ENCODE measurements at places on chromosomes 5 and 9.

- DNase-seq, result peak; percentile 15
Measured at GRCh38 chr9:126159430-126160060, 167.1 kb upstream of the MVB12B start.

GRCh38 chr5:177304392-177305119 is 957 bp downstream of the PRELID1 start:
- DNase-seq, result no peak

GRCh38 chr5:137672881-137673280 is 63.0 kb downstream of the KLHL3 start:
- no peak for DNase-seq

DNA sequence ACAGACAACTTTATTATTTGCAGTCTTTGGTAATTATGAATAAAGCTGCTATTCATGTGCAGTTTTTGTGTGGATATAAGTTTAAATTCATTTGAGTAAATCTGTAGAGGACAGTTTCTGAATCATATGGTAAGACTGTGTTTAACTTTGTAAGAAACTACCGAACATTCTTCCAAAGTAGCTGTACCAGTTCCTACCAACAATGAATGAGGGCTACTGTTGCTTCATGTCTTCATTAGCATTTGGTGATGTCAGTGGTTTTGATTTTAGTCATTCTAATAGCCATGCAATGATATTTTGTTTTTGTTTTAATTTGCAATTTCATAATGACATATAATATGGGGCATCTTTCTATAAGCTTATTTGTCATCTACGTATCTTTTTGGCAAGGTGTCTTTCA is 501.3 kb upstream of the RORB start:
- DNase-seq, result no peak

- DNase-seq, result no peak
Measured at GRCh38 chr5:168669668-168670378, 90.7 kb upstream of the PANK3 start.

DNA sequence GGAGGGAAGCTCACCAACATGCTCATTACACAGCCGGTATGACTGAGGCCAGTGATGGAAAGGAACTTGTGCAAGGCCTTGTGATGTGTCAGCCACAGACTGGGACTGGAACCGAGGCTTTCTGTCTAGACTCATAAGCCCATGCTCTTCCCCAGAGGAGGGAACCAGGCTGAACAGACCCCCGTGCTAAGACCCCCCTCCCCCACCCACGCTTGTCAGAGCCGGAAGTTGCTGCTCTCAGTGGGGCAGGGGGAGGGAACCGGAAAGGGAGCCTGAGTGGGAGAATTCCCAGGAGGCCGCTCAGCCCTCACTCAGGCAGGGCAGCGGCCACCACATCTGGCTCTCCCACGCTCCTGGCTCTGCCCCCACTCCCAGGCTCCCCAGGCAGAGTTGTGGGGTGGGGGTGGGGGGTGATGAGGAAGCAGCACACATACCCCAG is 4.1 kb upstream of the PDGFRB start:
- DNase-seq, result peak; percentile 79

- peak; percentile 27 for DNase-seq
Measured at GRCh38 chr5:113375480-113376060, 59.2 kb downstream of the TSSK1B start.

DNA sequence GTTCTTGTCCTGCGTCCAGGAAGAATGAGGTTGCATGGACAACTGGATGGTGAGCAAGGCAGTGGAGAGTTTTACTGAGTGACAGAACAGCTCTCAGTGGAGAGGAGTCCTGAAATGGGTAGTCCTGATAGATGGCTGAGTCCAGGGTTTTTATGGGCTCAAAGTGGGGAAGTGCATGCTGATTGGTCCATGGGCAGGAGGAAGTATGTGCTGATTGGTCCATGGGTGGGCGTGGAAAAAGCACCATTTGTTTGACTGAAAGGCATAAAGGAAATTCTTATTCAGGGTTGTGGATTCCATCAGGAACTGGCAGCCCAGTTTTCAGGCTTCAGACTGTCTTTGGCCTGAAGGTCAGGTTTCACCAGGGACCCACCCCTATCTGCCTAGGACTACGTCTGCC is 10.6 kb downstream of the FSD1L start:
- DNase-seq, result no peak

DNA sequence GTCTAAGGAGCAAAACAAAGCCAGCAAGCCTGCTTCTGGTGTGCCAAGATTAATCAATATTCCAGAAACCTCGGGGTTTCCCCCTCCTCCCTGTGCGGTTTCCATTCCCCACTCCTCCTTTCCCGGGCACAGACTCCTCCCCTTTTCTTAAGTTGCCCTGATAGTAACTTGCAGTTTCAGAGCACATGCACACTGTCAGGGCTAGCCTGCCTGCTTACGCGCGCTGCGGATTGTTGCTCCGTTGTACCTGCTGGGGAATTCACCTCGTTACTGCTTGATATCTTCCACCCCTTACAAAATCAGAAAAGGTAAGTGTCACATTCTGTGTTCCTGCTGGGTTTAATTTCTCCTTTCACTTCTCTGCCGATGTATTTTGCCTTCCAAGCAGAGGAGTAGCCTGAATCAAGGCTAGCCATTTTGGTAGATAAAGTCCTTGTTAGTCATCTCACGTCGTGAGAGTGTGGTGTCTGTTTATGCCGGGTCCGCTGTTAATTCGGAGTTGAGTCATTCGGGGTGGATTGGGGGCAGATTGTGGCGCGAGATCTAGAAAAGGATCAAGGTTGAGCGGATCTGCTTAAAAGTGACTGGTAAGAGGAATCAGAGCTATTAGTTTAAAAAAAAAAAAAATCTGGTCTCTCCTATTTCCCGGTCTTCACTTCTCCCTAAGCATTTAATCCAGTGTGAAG is at the start of gene SLC1A3:
SLC1A3 (plus strand) TSS at position 179 of the 686 bp plus-strand sequence. CDS start 1,818 bp downstream, outside the sequence.
- DNase-seq, result peak; percentile 90

DNA sequence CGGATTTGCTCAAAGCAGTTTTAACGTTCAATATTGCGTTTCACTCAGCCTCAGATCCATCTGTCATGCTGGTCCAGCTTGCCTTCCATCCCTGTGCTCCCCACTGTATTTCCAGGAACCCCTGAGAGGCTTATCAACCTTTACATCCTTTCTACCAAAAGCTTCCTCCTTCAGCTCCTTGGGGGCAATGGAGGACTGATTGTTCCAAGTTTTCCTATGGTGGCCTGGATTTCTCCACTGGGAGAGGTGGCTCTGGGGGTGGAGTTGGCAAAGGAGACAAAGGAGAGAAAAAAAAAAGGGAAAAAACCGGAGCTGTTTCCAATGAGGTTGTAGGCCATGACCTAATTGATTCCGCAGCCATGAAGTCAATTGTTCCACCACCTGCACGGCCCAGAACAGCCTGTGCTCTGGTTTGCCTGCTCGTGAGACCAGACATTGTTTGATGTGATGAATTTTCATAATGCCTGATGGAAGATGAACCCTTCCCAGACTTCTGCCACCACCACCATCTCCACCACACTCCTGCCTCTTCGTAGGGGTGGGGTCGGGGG is 54.1 kb downstream of the ABLIM3 start:
- no peak for DNase-seq

DNA sequence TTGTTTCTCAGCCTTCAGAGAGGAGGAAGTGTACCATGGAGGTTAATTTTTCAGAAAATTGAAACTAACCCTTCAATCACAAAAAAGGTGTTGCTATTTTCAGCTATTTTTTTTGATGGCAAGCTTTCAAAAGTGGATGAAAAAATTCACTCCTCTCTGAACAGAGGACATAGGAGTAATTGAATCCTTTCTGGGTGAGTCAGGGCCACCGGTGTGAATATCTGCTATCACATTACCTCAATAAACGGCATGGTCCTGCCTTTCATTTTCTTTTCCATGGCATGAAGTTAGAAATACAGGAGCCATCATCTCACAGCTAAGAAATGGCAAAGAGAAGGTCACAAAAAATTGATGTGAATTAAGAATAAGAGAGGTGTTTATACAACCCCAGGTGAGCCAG is 90.2 kb upstream of the CCDC112 start:
- DNase-seq, result no peak

- no peak for DNase-seq
Measured at GRCh38 chr9:36123515-36123914, 13.0 kb upstream of the GLIPR2 start.

GRCh38 chr5:143074414-143074996 is 304.3 kb downstream of the ARHGAP26 start:
- DNase-seq, result no peak

DNA sequence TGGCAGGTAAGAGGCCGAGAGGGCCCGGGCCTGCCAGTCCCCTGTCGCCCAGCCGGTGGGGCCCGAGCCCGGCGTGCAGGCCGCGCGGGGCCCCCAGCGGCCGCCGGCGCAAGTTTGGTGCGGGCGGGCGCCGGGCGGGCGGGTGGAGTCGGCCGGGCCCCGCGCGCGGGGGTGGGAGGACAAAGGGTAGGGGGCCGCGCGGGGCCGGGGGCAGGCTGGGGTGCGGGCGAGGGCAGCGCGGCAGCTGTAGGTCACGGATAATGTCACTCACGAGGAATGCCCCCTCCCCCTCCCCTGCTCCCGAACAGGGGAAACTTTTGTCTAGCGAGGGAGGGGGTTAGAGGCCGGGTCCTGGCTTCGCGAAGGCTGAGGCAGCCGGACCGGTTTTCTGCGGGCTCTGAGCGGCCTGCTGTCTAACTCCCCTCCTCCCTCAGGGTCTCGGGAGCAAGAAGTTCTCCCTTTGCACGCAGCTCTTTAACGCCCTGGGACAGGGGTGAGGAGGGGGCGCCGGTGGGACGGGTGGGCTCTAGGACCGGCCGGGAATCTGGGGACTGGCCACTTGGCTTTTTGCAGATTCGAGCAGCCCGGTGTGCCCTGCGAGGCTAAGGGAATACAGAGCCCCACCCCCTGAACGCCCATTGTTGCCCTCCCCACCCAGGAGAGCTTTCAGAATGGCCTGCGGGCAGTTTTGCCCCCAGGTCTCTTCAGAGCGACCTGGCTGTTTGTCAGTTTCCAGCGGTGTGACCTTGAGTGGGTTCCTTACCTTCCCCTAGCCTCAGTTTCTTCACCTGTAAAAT is 21.3 kb upstream of the NDST1 start:
- peak; percentile 90 for DNase-seq

DNA sequence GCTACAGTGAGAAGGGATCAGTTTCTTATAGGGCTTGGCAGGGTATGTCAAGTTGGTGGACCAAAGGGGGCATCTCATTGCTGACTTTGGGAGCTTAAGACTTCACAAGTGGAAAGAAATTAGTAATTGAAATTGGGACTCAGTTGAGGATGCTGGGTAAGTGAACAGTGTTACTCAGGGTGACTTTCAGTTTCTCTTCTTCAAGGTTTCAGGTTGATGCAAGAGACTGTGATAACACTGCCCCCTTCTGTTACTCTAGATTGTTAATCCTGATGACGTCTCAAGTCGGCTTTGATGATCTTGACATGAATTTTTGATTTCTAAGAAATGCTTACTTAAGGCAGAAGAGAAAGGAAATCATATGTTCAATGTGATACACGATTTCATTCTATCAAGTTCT is 21.3 kb downstream of the KCTD16 start:
- peak; percentile 74 for DNase-seq

GRCh38 chr9:93043122-93043521 is 15.4 kb upstream of the SUSD3 start:
- no peak for DNase-seq

DNA sequence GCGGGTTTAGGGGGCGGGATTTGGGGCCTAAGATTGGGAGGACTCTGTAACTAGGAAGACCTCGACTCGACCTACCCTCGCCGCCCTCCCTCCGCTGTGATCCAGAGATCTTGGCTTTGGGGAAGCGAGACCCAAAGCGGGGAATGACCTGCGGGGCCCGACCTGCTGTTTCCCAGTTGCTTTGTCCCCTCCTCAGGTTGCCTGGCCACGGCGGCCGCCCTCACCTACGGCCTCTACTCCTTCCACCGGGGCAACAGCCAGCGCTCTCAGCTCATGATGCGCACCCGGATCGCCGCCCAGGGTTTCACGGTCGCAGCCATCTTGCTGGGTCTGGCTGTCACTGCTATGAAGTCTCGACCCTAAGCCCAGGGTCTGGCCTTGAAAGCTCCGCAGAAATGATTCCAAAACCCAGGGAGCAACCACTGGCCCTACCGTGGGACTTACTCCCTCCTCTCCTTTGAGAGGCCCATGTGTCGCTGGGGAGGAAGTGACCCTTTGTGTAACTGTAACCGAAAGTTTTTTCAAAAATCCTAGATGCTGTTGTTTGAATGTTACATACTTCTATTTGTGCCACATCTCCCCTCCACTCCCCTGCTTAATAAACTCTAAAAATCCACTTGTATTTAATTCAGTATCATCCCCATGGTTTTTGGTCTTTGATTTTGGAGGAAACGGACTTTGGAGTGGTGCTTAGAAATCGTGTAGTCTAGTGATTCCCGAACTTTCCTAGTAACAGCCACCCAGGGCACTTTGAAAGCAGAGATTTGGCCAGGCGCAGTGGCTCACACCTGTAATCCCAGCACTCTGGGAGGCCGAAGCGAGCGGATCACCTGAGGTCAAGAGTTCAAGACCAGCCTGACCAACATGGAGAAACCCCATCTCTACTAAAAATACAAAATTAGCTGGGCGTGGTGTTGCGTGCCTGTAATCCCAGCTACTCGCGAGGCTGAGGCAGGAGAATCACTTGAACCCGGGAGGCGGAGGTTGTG is 878 bp downstream of the HIGD2A start:
- DNase-seq, result no peak

DNA sequence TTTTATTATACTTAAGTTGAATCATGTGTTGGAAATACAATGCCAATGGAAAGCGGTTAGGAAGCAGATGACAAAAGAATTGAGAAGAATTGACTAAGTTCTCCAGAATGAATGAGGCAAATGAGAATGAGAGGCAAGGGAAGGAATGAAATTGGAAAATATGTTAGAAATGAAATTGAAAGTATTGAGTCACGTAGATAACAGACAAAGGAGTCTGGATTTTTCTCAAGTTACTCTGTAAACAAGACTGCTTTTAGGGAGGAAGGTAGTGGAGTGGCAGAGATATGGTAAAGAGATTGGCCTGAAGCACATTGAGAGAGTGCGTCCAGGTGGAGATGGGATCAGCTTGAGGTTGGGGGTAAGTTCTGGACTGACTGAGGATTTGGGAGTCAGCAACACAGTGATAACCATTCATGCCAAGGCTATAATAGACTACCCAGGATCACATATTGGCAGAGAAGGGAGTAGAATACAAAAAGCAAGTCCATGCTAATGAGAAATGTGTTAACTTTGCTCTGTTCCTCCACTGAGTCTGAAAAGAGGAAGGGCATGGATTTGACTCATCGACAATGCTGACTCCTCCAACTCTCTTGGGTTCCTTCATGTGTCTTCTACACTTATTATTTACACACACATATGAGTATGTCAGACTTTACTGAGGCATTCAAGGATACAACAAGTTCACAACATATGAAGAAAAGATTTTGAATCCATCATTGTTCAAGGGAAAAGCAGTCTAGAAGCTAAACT is 814.2 kb upstream of the ZNF608 start:
- no peak for DNase-seq

GRCh38 chr5:160152901-160153300 is 33.7 kb upstream of the PWWP2A start:
- no peak for DNase-seq

- DNase-seq, result no peak
Measured at GRCh38 chr5:59266410-59266809, 627.1 kb downstream of the PDE4D start.

DNA sequence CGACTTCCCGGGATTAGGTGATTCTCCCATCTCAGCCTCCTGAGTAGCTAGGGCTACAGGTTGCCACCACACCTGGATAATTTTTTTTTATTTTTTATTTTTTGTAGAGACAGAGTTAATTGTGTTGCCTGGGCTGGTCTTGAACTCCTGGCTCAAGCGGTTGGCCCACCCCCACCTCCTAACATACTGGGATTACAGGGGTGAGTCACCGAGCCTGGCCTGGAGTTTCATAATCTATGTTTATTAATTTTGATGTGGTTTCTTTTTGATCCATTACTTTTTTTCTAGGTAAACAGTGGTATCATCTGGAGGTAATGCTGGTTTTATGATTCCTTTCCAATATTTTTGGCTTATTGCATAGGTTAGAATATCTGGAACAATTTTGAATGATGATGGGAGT is 54.2 kb downstream of the KIAA1958 start:
- no peak for DNase-seq

Data from lung (tissue), 17 donors.